ENCODE measurements at places on chromosomes 1 and 21. TPM values are rescaled to one million over a fixed set of nuclear protein-coding genes. Genes with fewer than 3 reads are reported as not detected.

DNA sequence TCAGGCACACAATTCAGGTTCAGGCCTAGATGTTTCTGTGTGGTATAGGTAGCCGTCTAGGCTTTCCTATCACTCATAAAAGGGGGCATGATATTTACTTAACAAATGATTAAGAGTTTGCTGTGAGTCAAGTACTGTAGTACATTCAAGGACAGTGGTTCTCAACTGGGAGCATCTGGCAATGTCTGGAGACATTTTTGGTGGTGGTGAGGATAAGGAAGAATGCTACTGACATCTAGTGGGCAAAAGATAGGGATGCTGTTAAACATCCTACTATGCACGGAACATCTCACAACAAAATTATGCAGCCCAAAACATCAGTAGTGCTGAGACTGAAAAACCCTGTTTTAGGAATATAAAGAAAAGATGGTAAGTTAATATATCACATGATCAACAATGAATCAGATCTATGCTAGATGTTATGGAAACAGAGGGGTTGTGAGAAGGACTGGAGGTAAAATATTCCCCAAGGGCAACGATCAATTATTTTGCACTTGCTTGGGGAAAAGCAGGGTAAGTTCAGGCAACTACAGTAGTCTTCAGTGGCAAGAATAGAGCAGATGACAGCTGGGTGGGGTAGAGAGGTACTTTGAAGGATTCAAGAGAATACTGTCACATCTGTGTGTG, 4.9 kb downstream of the DNTTIP2 start:
- H3K27ac ChIP-seq: peak overlapping the region; percentile 4
- H3K4me1 ChIP-seq: peaks cover 26% of the 10 kb centered on the region
- no peaks in the 10 kb centered on the region for H3K27me3 ChIP-seq
- peak; percentile 30 for DNase-seq

- DNase-seq: no peak
- peaks cover 51% of the 10 kb centered on the region for H3K4me1 ChIP-seq
- H3K27me3 ChIP-seq: peaks cover under 1% of the 10 kb centered on the region
- H3K36me3 ChIP-seq: peaks cover 49% of the 10 kb centered on the region
- H3K27ac ChIP-seq: no peak overlapping the region
These were observed 128.7 kb downstream of the ZZZ3 start for GRCh38 chr1:77553568-77554291.

DNALI1 gene
- total RNA-seq: 1.9 TPM

MRPS6 gene
- total RNA-seq: 64.4 TPM

FMO4 gene
- total RNA-seq: 0.41 TPM

DNA sequence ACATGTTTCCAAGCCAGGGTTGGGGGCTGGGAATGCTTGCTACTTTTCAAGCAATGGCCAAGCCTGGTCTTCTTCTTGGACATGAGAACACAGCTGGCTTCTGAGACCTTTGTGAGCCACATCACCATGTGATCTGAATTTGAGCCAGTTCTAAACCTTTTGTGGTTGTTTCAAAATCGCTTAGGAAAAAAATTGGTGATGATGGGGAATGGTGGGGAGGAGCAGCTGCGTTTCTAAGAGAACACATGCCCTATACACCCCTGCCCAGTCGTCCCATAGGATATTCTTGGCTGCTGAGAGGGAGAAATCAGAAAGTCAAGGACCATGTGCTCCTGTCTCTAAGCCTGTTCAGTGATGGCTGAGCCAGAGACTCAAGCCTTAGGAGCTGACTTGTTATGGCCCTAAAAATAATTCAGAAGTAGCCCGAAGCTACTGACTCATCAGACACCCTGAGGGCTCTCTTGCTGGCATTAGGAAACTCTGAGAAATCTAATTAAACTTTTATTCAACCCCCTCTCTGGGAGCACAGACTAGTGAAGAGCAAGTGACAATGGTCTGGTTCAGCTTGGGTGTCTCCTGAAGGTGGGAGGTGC, 30.5 kb downstream of the CCDC185 start:
- H3K27me3 ChIP-seq: peaks cover 19% of the 10 kb centered on the region
- peaks cover 31% of the 10 kb centered on the region for H3K4me1 ChIP-seq
- no peaks in the 10 kb centered on the region for H3K36me3 ChIP-seq
- H3K4me3 ChIP-seq: no peak overlapping the region
- peak overlapping the region; percentile 57 for H3K27ac ChIP-seq

DNA sequence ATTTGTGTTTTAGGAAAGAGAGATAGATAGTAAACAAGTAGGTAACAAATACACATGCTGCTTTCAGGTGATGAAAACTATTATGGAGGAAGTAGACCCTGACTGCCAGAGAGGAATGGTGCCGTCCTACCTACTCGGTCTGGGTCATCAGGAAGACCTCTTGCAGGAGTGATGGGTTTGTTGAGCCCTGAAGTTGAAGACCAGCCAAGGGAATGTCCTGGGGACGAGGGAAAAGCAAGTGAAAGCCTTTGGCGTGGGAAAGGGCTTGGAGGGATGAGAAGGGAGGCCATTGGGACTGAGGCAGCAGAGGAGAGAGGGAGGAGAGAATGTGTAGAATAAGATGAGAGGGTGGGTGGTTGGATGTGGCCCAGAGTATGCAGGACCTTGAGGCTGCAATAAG, 379.5 kb upstream of the USP24 start:
- no peak for DNase-seq
- H3K4me1 ChIP-seq: peaks cover 17% of the 10 kb centered on the region
- no peak overlapping the region for H3K27ac ChIP-seq

GRCh38 chr1:3736131-3736561, 16.1 kb upstream of the CCDC27 start:
- DNase-seq: no peak
- no peak overlapping the region for H3K27ac ChIP-seq
- H3K36me3 ChIP-seq: no peaks in the 10 kb centered on the region
- no peaks in the 10 kb centered on the region for H3K4me1 ChIP-seq
- H3K4me3 ChIP-seq: no peak overlapping the region

DNA sequence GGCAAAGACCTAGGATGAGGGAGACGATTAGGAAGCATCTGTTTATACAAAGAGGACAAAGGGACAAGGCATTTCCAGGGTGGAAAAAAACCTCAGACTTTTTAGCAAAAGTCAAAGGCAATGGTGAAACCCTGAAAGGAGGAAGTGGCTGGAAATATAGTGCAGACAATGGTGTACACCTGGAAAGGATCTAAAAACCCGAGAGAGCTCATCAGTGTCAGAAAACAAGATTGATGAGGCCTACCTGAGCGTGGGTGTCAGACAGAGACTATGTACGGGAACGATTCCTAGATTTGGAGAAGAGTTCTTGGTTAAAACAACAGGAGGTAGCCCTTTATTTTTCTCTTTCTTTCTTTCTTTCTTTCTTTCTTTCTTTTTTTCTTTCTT, 68.8 kb upstream of the HUNK start:
- H3K27ac ChIP-seq: no peak overlapping the region
- no peaks in the 10 kb centered on the region for H3K4me1 ChIP-seq
- no peak overlapping the region for H3K4me3 ChIP-seq
- DNase-seq: no peak
- no peaks in the 10 kb centered on the region for H3K36me3 ChIP-seq
- H3K27me3 ChIP-seq: peaks cover 4% of the 10 kb centered on the region

- DNase-seq: no peak
- no peaks in the 10 kb centered on the region for H3K4me1 ChIP-seq
- H3K36me3 ChIP-seq: no peaks in the 10 kb centered on the region
- no peak overlapping the region for H3K27ac ChIP-seq
- H3K27me3 ChIP-seq: peaks cover 3% of the 10 kb centered on the region
These were observed 148.7 kb downstream of the PGBD5 start for GRCh38 chr1:230277201-230278025.

GRCh38 chr1:19165501-19165900, 44.6 kb downstream of the UBR4 start:
- DNase-seq: peak; percentile 19
- peaks cover 59% of the 10 kb centered on the region for H3K4me1 ChIP-seq
- peak overlapping the region; percentile 49 for H3K27ac ChIP-seq
- H3K4me3 ChIP-seq: no peak overlapping the region
- no peaks in the 10 kb centered on the region for H3K27me3 ChIP-seq

DNA sequence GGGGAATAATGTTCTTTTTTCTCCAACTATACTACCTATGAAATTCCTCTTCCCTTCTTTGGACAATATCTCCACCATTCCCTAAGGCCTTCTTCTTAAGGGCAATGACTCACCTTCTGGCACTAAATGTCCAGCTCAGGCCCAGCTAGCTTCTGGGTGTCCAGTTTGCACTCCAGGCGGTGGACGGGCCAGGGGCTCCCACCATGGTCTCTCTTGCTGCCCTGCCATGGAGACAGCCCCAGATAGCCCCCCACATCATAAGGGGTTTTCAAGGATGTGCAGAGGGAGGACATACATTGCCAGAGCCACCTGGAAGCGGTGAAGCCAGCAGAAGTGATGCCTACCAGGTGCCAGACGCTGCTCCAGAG, 43.8 kb downstream of the C1orf198 start:
- H3K36me3 ChIP-seq: no peaks in the 10 kb centered on the region
- peaks cover 71% of the 10 kb centered on the region for H3K4me1 ChIP-seq
- peak; percentile 37 for DNase-seq
- peak overlapping the region; percentile 80 for H3K4me3 ChIP-seq

DNA sequence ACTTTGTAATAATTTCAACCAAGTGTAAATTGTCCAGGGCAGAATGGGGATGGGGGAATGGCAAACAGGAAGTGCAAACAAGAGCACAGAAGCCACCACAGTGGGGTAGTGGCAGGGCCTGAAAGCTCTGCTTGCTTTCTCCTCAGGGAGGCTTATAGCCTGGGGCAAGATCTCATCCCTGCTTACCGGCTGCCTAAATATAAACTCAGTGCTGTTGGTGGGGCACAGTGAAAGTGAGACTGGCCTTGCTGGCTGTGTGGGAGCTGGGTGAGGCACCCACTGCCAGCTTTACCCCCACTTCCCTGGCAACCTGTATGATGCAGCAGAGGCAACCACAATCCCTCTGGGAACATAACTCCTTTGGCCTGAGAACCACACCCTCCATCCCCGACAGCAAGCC, 15.2 kb downstream of the STYXL2 start:
- no peak overlapping the region for H3K4me3 ChIP-seq
- peaks cover 11% of the 10 kb centered on the region for H3K27me3 ChIP-seq
- DNase-seq: no peak
- no peaks in the 10 kb centered on the region for H3K36me3 ChIP-seq

DNA sequence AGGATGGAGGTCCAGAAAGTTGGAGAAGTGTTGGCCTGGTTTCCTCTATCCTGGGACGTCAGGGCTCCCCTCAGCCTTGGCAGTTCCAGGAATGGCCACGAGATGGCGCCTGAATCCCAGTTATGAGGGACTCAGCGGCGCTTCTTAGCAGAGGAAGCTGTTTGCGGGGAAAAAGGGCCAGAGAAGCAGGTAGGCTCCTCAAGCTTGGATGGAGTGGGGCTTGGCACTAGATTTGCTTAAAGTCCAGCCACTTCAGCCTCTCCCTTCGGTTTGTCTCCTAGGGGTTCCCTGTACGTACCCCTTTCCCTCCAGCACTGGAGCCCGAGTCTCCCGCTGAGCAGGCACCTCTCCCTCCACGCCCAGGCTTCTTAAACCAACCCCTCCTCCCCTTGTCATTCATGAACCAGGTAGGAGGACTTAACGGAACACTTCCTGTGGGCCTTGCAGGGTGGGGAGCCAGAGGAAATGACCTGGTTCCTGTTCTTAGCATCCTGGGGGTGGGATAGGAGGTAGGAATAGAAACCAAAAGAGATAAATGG, 32.0 kb upstream of the TENT5B start:
- no peak overlapping the region for H3K27ac ChIP-seq
- H3K4me1 ChIP-seq: peaks cover 12% of the 10 kb centered on the region
- no peaks in the 10 kb centered on the region for H3K27me3 ChIP-seq
- no peaks in the 10 kb centered on the region for H3K36me3 ChIP-seq
- no peak overlapping the region for H3K4me3 ChIP-seq

- no peak for DNase-seq
- peaks cover 51% of the 10 kb centered on the region for H3K36me3 ChIP-seq
These were observed 12.5 kb upstream of the HNRNPR start for GRCh38 chr1:23356471-23357137.

DNA sequence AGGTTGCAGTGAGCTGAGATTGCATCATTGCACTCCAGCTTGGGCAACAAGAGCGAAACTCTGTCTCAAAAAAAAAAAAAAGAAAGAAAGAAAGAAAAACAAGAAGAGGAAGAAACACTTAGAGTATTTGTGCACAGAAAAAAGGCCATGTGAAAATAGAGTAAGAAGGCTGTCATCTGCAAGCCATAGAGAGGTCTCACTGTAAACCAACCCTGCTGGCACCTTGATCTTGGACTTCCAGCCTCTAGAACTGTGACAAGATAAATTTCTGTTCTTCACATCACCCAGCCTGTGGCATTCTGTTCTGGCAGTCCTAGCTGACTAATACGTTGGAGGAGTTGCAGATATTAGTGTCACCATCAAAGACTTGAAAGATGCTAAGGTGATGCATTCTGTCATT, 12.1 kb upstream of the ZDHHC18 start:
- DNase-seq: no peak
- H3K36me3 ChIP-seq: no peaks in the 10 kb centered on the region
- H3K4me3 ChIP-seq: no peak overlapping the region
- no peaks in the 10 kb centered on the region for H3K27me3 ChIP-seq

DNA sequence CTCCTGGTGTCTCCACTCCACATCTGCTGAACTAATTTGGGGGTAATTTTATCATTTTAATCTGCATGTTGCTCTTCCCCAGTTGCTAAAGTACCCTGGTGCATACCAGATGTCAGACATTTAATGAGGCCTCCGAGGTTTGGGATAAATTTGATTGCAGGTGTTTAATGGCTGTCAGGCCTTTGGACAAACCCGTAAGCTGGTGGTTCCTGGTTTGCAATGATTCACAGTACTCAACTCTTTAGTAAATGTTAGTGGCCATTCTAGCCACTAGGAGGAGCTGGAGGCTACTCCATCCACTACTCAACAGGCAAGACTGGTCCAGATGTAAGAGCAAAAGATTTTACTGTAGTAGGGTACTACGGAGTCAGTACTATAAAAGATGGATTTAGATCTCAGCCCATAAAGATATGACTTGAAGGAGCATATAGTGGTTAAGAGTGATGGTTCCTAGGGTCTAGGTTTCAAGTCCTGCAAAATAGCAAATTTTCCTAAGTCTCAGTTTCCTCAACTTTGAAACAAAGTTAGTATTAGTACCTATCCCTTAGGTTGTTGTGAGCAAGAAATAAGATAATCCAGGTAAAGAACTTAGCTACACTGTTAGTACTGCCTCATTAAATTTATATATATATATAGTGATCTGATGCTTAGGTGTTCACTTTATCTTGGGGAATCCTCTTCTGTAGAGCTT, 132.8 kb downstream of the SNX7 start:
- H3K27ac ChIP-seq: no peak overlapping the region
- DNase-seq: peak; percentile 72

DNA sequence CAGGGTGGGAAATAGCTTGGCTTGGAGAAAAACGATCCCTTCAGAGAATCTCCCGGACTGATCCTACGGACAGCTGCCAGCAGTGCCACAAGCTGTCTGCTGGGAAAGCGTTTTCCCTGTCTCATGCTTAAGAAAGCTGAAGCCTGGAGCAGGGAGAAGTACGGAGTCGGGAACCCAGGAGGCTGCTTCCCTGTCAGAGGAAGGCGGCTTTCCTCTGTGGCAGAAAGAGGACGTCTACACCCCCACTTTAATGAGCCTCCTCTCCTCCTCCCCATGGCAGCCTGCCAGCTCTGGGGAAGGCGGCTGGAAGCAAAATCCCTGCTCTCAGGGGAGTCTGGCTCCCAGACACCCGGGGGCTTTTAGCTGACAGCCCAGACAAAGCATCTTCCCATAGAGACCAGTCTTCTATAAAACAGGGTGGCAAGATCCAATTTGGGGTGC, 7.3 kb downstream of the KIF21B start:
- H3K4me3 ChIP-seq: no peak overlapping the region
- no peaks in the 10 kb centered on the region for H3K36me3 ChIP-seq
- H3K27me3 ChIP-seq: peaks cover 60% of the 10 kb centered on the region
- DNase-seq: no peak

MSH4 gene
- total RNA-seq: not detected

AVPR1B gene
- total RNA-seq: not detected

- H3K36me3 ChIP-seq: no peaks in the 10 kb centered on the region
- no peaks in the 10 kb centered on the region for H3K4me1 ChIP-seq
- DNase-seq: no peak
- no peak overlapping the region for H3K4me3 ChIP-seq
These were observed 82.3 kb upstream of the TIAM1 start for GRCh38 chr21:31426235-31426797.

HSPB7 gene
- 15.5 TPM for total RNA-seq

Measured in HFFc6 (cell line).